ENCODE measurements at places on chromosomes 5 and 9. TPM values are rescaled to one million over a fixed set of nuclear protein-coding genes. Genes with fewer than 3 reads are reported as not detected.

- no peak for DNase-seq
These were observed 287.3 kb downstream of the ADGRV1 start for GRCh38 chr5:90845723-90846554.

Gene SLC36A3
- not detected for total RNA-seq

DNA sequence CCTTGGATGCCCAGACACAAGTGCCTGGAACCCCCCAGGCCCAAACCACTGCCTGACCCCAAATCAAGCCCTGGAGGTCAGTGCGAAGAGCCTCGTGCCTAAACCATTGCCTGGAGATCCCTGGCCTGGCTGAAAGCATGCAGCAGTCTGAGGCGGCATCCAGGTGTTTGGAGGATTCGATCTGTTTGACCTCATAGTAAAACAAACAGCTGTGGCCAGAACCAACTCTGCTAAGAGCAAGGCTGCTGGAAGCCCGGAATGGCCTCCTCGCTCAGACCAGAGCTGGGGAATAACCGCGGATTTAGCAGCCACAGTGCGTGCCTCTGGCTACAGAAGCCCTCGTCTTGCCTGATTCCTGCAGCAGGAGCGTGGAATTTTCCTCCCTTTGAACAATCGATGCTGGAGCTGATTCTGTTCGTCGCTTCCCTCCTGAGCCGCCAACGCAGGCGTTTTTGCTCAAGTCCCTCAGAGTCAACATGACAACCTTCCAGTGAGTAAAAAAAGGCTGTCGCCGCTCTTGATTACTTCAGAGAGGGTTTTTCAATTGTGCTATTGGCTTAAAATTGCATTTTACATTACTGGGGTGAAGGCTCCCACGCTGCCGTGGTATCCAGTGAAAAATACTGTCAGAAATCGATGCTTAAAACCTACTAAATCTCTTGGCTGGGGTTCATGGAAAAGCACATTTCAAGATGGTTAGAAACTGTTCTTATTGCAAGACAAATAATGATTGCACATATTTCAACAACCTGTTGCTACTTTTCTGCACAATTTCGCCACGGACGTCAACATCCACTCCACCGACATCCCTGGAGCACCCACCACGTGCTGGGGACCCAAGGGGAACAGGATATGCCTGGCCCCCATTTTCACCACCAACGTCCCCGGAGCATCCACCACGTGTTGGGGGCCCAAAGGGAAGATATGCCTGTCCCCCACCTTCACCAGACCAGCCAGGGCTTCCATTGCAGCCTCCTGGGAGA, 190.0 kb downstream of the OLFM1 start:
- no peak for DNase-seq

Gene IL9
- total RNA-seq, result not detected

Measured in sigmoid colon (tissue), 7 donors.